GM18507 (cell line): ENCODE measurements at places on chromosomes 12 and 14.

- no peak for DNase-seq
Observed at GRCh38 chr14:84090837-84091236, 1439.1 kb upstream of the FLRT2 start.

DNA sequence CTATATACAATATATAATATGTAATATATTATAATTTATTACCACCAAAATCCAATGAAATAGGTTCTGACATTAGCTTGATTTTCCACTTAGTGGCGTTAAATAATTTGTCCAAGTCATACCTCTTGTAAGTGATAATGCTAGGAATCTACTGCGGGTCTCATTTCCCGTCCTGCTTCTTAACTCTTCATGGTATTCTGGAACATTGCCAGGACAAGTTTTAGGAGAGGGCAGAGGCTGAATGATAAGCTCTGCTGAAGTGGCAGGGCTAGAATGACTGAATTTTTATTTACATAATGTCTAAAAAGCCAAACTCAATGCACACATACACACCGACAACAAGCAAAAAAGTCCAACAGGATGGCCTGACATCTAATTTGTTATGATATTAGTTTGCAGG lies 70.4 kb upstream of the PTPRQ start:
- DNase-seq = no peak

DNA sequence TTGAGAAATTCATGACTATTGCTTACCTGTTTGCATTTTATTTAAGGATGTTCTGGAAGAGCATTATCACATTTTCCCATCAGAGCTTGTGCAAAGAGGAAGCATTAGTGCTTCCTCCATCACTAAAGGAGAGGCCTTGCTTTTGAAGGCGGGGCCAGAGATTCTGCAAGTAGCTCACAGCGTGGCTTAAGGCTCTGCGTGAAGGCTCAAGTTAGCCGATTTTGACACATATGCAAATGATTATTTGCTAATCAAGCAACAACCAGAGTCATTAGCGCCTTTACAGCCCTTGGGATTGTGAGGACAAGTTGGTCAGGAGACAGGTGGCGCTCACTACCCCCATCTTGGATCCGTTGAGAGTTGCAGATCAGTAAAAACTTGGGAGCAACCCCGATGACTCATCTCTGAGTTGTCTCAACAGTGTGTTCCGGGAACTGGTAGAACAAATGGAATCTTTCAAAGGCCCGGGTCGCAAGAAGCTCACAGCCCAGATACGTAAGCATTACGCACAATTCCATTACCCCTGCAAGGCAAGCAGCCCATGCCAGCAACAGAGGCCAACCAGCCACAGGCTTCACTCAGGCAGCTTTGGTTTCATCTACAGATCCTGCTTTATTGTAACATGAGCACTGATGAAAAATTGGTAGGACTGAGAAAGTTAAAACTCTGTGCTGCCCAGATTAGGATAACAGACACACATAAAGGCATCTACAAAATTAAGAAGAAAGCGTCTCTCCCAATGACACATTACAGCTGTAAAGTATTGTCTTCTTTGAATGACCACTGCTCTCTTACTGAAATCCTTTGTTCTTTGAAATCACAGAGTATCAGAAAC lies 34.9 kb upstream of the SPTSSA start:
- DNase-seq = no peak

GRCh38 chr14:75069121-75069810 lies at the start of gene ZC2HC1C:
Gene ZC2HC1C (plus strand): TSS chr14:75069641. CDS start chr14:75070574, 933 bp downstream.
- peak; percentile 71 for DNase-seq

GRCh38 chr12:51838036-51838435 lies 10.5 kb downstream of the FIGNL2 start:
- DNase-seq = no peak

DNA sequence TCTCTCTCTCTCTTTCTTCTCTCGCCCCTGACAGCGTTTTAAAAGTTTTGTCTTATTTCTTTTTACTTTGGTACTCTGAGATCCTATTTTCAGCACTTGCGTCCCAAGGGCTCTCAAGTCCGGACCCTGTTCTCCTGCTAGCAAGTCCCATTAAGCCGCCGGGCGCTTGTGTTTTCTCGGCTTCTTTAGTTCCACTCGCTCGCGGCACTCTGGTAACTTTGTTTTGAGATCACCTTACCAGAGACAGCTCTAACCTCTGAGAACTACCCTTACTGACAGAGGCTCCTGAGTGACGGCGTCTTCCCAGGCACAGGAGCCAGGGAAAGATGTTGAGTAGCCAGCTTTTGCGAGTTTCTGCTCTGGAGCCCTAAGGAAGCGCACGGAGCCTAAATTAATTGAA lies 2.7 kb upstream of the MYF5 start:
- DNase-seq = no peak

DNA sequence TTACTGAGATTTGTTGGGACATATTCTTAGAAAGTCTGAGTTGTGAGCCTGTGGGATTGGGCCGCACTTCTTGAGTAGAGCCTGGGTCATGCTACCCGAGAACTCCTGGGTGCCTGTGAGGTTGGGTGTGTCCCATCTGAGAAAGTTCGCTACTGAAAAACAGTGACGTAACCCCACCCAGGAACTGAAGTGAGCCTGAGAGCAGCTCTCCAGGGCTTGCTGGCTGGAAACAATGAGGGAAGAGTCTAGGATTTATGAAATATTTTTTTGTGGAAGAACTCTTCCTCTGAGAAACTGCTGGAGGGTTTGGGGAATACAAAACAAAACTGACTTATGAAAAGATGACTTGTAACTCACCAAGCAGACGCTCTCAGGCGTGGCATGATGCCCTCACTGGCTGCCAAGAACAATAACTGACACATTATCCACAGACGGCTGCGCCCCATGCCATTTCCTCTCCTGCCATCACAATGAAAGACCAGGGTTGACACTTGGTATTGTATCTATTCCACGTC lies 69.2 kb downstream of the RASSF3 start:
- DNase-seq = no peak

GRCh38 chr14:76080025-76080424 lies 71.7 kb upstream of the GPATCH2L start:
- DNase-seq = no peak

DNA sequence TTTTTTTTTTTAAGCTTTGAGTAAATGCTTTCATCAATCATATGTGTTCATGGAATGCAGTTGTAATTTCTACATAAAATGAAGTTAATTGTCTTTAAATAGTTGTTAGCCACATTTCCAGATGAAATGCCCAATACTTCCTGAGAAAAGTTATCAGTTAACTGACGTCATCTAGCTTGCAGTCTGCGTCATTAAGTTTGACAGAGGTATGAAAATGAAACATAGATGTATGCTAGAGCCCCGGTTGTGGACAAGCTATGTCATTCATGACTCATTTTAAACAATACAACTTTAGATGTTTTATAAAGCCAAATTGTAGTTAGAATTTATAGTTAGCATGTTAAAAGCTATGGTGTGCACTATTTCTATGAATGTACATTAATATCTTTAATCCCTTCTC lies 90.7 kb downstream of the PLEKHA5 start:
- DNase-seq = no peak

DNA sequence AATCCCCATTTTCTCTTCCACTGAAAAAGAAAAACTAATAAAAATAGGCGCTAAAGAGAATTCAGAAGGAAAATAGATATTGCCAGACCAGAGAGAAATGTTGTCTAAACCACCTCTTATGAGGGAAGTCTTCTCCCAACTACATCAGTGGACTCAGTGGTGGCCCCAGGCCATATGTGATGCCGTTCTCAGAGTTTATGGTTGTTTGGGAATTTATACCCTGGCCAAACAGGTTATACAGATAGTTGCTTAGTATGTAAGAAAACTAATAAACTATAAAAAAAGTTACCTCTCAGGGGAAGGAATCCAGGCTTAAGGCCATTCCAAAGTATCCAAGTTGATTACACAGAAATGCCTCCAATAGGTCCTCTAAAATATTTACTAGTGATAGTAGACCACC lies 103.4 kb upstream of the RBM19 start:
- DNase-seq = no peak

DNA sequence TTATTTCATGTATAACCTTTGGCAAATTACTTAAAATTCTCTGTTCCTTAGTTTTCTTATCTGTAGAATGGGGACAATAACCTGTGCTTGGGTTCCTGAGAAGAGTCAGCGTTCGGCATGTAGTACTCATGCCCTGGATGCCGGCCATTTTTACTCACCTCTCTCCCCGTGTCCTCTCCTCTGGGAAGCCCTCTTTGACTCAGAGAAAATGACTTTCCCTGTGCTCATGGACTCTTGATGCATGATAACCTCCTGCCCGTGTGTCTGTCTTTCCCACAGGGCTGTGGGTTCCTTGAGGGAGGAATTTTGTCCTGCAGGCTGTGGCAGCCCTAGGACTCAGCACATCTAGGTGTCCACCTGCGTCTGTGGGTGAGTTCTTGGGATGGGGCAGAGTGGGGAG lies 5.8 kb upstream of the C1RL start:
- DNase-seq = no peak

GRCh38 chr14:54743382-54743781 lies 159.2 kb downstream of the GCH1 start:
- DNase-seq = no peak

- DNase-seq = no peak
Observed at GRCh38 chr12:96338852-96339471, 61.3 kb downstream of the CDK17 start.
